ENCODE measurements at places on chromosomes 1 and 21. TPM values are rescaled to one million over a fixed set of nuclear protein-coding genes. Genes with fewer than 3 reads are reported as not detected.

STIL gene
- total RNA-seq, result 10.7 TPM

GRCh38 chr1:187621951-187622350 is 793.2 kb downstream of the PLA2G4A start:
- no peak for DNase-seq

DNA sequence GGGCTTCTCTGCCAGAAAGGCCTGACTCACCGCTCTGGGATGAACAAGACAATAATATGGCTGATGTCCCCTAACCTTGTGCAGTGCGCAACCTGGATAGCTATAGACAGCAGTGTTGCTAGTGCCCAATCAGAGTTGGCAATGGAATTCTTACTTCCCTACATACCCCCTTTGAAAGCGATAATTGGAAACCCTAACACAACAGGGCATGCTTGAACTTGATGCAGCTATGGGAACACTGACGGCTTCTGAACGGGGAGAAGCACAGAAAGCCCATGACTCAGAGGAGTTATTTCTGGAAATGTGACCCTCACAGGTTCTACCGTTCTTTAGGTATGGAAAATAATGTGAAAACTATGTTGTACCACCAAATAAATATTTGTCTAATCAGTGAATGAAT is 200.6 kb downstream of the TRABD2B start:
- DNase-seq, result no peak

PALMD gene
- 2.7 TPM for total RNA-seq

DNA sequence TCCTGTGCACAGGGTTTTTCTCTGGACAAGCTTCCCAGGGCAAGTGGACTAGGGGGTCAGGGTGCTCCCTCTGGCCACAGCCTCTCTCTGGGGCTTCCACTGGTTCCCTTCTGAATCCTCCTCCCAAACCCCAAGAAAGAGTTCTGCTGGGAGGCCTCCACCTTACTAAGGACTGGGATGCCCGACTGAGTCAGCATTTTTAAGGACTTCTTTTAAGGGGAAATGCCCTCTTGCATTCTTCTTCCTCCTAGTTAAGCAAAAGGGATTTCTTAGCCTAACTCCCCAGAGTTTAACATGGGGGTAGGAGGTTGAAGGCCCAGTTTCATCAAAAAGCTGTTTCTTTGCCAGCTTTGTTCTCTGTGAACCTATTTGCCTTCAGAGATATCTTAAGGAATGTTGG is 99.7 kb upstream of the KRTAP19-8 start:
- DNase-seq, result no peak

KLF17 gene
- total RNA-seq, result 0.11 TPM

ITLN2 gene
- total RNA-seq, result not detected
